B cell (primary cell): ENCODE measurements at places on chromosomes 7 and 10. TPM values are rescaled to one million over a fixed set of nuclear protein-coding genes. Genes with fewer than 3 reads are reported as not detected.

TEX36 gene
- total RNA-seq: not detected in 2 replicates

SPDYE6 gene
- total RNA-seq: not detected in 2 replicates

HGF gene
- total RNA-seq: not detected in 2 replicates

- DNase-seq: no peak
These were observed 14.1 kb upstream of the MYH16 start for GRCh38 chr7:99258501-99258900.

GRCh38 chr7:108307194-108307593 is 149.0 kb downstream of the NRCAM start:
- no peak for DNase-seq
